Mucosa of gallbladder (tissue), 1 donor: ENCODE measurements at places on chromosomes 13 and 19. TPM values are rescaled to one million over a fixed set of nuclear protein-coding genes. Genes with fewer than 3 reads are reported as not detected.
A peak's percentile ranks its signal among the peaks of the same experiment; 100 is the strongest.

Gene DNAJB1
- total RNA-seq = 142 TPM

Gene KPTN
- total RNA-seq = 16.3 TPM

Gene DOCK6
- total RNA-seq = 102 TPM

Gene ZNF175
- 9.4 TPM for total RNA-seq

Gene DAND5
- 0.26 TPM for total RNA-seq

Gene TYROBP
- total RNA-seq = 94.6 TPM

Gene OR7D2
- total RNA-seq = not detected

Gene MYADM
- total RNA-seq = 125 TPM

Gene NAPSA
- total RNA-seq = 8.1 TPM

GRCh38 chr19:33194886-33195644, 935 bp downstream of the LRP3 start:
- no peak for DNase-seq

GRCh38 chr19:15815306-15815705, at the start of gene OR10H1:
Gene OR10H1 (minus strand): TSS chr19:15815664. CDS start chr19:15808037, 7,627 bp downstream.
- no peak for DNase-seq

- no peak for DNase-seq
Measured at GRCh38 chr13:112714376-112715174, 24.7 kb downstream of the ATP11A start.

DNA sequence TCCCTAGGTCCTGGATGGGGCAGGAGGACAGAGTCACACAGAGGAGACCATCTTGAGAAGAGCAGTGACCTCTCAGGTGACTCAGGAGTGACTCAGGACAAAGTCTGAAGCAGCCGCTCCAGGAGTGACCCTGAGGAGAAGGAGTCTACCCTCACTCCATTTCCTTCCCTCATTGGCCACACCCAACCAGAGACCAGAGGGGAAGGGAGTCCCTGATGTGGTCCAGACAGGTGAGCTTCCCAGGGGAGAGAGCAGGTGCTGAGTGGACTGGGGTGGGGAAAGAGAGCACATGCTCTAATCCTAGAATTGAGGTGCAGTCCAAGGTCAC, 75.5 kb upstream of the MEDAG start:
- no peak for DNase-seq

DNA sequence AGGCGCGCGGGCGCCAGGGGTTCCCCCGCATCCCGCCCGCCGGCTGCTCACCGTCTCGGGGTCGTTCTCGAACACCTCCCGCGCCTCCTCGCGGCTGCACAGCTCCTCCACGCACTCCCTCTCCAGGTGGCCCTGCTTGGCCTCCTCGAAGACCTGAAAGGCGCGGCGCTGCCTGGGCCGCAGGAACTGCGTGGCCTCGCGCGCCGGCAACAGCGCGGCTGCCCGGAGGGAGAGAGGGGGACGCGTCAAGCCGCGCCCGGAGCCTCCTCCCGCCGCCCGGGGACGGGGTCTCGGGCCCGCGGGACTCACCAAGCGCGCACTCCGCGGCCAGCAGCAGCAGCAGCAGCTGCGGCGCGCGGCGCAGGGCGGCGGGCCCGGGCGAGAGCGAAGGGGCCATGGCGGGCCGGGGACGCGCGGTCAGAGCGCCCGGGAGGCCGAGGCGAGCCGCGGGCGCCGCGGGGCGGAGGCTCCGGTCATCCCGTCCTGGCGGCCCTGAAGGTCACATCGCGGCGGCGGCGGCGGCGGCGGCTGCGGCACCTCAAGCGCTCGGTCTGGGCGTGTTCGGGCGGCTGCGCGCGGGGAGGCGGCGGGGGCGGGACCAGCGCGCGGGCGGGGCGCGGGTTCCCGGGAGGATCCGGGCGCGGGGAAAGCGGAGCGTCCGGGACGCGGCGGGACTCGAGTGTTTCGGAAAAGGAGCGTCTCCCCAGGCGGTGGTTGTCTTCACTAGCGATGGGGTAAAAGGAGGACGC, at the start of gene GAS6:
Gene GAS6 (minus strand): TSS at position 553 of the 749 bp plus-strand sequence. CDS start 156 bp downstream, at position 397.
- peak; percentile 47 for DNase-seq

DNA sequence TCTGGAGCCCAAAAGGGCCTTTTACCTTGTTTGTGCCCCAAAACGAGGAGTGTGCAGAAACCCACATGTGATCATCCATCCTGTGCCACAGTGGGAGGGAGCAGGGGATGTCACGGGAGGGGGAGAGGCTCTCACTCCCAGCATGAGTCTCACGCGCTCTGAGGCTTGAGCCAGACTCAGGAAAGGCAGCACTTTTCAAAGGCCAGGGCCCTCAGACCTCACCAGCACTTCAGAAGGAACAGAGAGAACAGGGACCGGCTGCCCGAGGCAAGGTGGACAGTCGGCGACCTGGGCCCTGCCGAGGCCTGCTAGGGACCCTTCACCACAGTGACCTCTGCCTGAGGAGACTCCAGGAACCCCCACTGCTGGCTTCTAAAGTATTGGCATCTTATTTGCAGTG, 71.7 kb upstream of the WASF3 start:
- DNase-seq = no peak

DNA sequence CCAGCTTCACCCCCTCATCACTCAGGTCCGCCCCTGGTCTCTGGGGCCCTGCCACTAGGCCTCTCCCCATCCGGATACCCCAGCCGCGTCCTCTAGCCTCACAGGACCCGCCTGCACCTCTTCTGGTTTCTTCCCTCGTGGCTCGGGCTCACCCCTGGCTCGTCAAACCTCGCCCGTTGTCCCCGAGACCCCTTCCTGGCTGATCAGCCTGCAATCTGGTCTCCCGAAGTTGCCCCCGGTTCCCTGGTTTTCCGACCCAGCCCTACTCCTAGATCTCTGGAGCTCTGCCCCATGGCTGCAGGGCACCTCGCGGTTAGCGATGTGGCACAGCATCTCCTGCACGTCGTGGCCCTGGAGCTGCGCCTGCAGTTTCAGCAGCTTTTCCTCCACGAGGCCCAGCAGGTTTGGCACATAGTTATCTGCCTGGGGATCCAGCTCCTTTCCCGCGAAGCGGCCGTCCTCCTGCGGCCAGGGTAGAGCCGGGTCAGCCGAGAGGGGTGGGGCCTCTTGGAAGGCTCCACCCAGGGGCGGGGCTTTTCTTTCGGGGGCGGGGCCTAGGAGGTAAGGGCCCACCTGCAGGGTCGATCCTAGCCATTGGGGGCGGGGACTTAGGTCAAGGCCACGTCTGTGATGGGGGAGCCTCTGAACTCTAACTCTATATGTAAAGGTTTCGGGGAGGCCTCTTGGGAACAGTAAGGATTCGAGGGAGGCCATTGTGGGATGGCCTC, 2.4 kb upstream of the RGL3 start:
- peak; percentile 39 for DNase-seq

DNA sequence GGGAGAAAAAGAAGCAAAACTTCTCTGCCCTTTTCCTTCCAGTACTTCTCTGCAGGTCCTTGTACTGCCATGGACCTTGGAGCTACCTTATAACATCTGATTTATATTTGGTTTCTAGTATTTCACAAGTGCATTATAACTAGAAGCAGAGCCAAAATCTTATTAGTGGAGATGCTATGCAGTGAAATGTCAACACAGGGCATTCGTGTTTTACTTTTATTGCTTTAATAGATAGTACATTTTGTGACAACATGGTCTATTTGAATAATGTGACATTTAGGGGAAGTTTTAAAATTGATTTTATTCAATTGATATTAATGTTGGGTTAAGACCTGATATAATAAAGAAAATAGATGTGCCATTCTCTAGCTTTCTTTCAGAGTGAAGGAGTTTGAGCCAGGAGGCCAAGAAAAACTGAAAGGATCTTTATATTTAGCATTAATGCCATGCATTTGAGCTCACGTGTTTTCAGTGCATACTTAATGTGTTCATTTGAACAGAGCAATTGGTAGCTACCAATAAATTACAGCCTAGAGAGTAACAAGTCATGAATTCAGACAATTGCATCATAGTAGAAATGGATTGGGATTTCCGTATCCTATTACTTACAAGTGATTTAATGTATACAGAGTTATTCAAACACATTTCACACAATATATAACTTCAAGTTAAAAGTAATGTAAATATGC, 863.8 kb downstream of the GPC5 start:
- no peak for DNase-seq

- no peak for DNase-seq
Measured at GRCh38 chr19:30235946-30236345, 136.2 kb upstream of the ZNF536 start.

- no peak for DNase-seq
Measured at GRCh38 chr19:32859591-32859990, 10.0 kb downstream of the SLC7A9 start.

DNA sequence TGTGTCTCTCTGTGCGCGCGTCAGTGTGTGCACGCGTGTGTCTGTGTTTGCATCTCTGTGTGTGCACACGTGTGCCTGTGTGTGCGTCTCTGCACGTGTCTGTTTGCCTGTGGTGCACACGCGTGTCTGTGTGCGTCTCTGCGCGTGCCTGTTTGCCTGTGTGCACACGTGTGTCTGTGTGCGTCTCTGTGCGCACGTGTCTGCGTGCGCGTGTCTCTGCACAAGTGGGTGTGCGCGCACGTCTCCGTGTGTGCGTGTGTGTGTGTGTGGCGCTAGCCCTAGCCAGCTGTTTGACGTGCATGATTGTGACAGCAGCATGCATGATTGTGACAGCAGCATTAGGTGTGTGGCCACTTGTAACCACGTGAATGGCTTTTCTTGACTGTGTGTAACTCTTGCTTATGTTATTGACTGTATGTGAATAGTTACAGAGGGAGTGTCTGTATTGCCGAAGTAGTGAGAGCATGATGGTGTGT, 31.1 kb downstream of the ZNF146 start:
- no peak for DNase-seq

DNA sequence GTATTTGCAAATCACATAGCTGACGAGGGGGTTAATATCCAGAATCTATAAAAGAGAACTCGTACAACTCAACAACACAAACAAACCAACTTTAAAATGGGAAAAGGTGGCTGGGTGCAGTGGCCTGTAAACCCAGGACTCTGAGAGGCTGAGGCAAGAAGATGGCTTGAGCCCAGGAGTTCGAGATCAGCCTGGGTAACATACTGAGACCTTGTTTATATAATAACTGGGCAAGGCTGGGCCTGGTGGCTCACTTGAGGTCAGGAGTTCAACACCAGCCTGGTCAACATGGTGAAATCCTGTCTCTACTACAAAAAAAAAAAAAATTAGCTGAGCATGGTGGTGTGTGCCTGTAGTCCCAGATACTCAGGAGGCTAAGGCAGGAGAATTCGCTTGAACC, 21.8 kb upstream of the TM6SF2 start:
- no peak for DNase-seq

GRCh38 chr13:42600943-42601342, 27.0 kb downstream of the TNFSF11 start:
- no peak for DNase-seq

DNA sequence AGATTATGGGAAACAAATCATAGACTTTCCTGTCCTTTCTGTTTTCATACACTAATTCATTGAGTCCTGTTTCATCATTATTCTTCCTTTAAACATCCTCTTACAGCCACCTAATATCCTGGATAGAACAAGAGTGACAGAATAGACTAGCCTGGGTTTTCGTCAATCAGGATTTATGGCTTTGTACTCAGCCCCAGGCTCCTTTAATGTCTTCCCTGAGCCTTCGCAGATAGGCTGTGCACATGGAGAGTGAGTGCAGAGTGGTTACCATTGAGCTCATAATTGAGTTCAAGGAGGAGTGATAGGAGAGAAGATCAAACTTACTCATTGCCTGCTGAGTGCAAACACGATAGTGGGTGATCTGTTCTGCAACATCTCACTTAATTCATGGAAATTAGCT, 304.9 kb downstream of the TDRD3 start:
- DNase-seq = no peak

DNA sequence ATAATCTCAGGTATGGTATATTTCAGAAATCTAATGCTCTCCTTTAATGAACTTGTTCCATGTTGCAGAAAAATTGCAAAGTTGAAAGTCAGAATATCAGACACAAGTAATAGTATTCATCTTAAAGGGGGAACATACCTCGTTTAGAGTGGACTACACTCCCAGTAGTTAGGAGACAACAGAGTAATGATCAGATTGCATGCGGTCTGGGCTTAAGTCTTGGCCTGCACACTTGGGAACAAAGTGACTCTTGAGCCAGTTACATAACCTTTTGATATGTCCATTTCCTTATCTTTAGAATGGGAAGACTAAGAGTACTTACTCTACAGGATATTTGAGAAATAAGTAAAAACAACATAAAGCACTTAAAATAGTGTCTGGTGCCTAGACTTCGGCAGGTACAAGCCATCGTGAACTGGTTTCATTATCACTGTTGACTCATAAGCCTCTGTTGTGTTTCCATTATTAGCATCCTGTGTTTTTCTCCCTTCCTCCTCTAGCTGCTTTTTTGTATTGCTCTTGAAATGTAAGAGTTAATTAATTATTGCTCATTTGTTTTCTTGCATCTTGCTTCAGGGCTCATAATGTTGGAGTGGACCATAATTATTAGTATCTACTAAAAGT, 53.0 kb downstream of the DPY19L3 start:
- no peak for DNase-seq

GRCh38 chr13:20119960-20120359, 40.9 kb downstream of the GJA3 start:
- no peak for DNase-seq

DNA sequence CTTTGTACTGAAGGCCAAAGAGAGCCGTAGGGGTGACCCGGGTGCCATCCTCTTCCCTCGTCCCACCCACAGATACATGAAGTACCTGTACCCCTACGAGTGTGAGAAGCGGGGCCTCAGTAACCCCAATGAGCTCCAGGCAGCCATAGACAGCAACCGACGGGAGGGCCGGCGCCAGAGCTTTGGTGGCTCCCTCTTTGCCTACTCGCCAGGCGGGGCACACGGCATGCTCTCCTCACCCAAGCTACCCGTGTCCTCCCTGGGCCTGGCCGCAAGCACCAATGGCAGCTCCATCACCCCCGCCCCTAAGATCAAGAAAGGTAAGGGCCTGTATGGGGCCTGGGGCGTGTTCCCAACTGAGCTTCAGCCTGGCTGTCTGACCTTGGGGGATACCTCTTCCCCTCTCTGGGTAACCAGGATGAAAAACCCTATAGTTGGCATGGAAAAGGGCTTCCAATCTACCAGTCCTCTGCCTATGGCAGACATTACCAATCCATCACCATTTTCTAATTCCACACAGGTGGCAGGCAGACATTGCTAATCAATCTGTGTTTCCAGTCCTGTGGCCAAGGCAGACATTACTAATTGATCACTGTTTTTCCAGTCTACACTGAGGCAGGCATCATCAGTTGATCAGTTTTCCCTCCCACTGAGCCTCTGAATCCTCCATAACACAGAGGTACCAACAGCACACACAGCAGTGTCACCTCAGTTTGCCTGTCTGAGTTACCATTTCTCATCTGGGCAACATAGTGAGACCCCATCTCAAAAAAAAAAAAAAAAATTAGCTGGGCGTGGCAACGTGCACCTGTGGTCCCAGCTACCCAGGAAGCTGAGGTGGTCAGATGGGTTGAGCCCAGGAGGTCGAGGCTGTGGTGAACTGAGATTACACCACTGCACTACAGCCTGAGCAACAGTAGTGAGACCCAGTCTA, 19.1 kb upstream of the WDR18 start:
- DNase-seq = no peak

GRCh38 chr13:104477261-104477660, 1411.0 kb upstream of the SLC10A2 start:
- no peak for DNase-seq

DNA sequence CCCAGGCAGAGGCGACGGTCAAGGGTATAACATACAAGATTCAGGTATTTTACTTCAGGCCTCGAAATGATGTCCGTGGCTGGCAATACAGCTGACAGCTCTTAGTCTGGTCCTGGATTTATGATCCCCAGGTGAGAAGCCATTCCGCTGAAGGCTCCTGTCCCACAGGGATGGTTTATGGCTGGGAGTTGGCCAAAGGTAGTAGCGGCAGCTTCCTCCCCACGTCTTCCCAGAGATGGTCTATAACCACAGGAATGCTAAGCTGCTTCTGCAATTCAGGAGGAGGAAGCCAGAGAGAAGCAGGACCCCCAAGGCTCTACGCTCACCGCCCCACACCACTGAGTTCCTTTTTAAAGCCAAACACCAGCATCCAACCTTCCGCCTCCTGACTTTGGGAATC, 27.1 kb downstream of the OLFM2 start:
- no peak for DNase-seq
